Activated CD4-positive, alpha-beta T cell treated with anti-CD3 and anti-CD28 coated beads, Interleukin-2, amount 50 U/mL, for 24 hours (primary cell): ENCODE measurements at places on chromosomes 7 and 10.
A peak's percentile ranks its signal among the peaks of the same experiment; 100 is the strongest.

DNA sequence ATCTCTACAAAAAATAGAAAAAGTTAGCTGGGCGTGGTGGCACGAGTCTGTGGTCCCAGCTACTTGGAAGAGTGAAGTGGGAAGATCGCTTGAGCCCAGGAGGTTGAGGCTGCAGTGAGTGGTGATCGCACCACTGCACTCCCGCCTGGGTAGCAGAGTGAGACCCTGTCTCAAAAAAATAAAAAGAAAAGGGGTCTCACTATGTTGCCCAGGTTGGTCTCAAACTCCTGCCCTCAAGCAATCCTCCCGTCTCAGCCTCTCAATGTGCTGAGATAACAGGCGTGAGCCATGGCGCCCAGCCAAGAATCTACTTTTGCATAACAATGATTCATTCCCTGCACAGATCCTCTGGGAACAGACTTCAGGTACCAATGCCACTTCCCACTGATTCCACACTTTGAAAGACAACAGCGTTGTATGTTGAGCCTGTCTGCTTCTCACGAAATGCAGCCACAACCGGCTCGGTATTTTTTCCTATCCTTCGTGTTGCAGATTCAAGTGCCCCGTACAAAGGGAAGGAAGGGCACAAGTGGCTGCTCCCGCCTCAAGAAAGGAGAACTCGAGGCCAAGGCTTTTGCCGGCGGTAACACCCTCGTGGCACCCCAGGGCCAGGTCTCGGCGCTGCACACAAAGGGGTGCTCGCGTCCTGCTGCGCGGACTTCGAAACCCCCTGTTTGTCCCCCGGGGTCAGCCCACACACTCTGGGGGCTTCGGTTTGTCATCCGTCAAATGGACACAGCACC is 745 bp downstream of the DAGLB start:
- peak; percentile 17 for DNase-seq

DNA sequence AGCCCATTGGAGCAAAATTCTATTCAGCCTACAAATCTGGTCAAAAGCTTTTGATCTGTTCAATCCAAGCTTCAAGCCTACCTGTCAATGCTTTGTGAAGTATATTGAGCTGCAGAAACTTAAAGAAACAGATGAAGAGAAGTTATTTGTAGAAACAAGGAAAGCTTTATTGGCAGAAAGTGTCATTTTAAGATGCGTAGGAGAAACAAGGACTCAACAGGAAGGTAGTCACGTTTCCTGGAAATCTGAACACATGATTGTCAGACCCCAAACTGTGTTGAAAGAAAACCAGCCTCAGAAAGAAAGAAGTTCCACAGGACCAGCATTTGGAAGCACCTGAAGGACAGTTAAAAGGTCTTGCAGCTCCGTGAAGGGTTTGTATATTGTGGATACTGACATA is 34.8 kb upstream of the PURB start:
- no peak for DNase-seq

- DNase-seq, result no peak
Observed at GRCh38 chr7:69335331-69335730, 262.9 kb upstream of the AUTS2 start.

DNA sequence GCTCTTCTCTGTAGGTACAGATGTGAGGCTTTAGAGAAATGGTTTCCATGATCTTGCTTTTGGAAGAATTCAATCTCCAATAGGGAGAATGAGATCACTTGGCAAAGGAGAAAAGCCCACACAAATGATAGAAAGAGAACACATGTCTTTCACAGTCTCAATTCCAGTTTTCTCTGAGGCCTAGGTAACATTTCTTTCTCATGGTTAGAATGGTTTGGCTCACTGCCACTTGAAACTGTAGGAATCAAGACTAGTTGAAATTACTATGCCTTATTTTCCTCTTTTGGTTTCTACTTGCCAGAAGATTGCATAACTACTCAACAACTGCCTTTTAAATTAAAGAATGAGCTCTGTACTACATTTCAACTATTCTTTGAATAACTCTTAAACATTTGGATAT is 276.5 kb upstream of the TEX47 start:
- DNase-seq, result no peak

DNA sequence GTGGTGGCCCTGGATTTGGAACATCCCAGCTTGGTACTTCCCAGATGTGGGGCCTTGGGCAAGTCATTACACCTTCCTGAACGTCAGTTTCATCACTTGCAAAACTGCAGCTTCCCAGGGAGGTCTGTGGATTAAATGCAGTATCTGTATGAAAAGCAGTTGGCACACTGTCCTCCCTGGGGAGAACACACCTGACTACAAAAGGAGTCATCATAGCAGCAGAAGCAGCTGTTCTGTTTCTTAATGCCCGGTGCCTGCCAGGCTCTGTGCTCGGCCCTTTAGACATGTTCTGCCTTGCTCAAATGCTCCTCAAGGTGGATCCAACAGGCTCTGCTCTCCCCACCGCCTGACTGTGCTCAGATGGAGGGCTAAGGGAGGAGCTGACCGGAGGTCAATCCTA is 31.0 kb downstream of the CDCA7L start:
- no peak for DNase-seq

GRCh38 chr10:42875798-42876341 is 93.3 kb downstream of the BMS1 start:
- no peak for DNase-seq
